ENCODE measurements at places on chromosomes 1 and 21.

DNA sequence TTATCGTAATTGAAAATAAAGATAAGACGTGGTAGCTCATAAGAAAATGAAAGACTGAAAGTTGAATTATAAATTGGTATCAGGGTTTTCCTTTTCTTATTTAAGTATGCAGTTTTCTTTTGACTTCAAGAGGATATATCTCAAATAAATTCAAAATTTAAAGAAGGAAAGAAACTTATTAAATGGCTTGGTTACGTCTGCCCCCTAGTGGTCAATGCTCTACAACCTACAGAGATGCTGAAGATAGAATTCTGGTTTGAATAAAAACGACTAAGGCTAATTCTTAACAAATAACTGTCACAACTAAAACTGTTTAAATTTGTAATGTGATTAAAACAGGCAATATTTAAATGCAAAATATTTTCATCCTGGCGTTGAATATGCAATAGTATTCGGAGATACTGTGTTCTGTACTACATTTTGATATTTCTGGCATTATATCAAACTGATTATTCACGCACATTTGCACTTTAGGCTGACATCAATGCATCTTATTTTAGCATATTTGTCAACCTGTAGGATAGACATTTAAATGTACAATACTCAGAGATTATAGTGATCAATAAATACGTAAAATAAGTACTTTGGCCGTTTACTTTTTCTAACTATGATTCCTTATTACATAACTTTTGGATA, 26.8 kb downstream of the IFI44 start:
- peak; percentile 9 for DNase-seq

GRCh38 chr1:236795757-236796667, 920 bp downstream of the MTR start:
- no peak for DNase-seq

GRCh38 chr1:54980528-54981241, at the start of gene TMEM61:
TMEM61 (plus strand) TSS chr1:54980628; CDS start chr1:54981066, 438 bp downstream.
- DNase-seq, result no peak

DNA sequence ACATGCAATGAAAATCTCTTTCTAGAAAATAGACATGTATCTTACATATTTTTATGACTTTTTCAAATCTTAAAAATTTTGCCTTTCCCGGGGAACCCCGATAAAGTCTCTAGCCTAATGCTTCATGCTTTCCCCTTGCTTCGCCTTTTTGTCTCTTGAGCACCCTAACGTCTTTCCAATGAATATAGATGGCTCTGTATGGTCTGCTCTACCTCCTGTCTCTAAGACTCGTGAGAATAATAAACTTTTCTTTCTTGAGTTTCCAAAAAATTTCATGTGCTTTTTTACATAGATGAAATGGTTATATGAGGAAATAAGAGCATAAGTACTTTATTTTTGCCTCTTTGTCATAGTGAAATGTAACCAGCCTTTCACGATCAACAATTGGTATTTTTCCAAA, 202.6 kb downstream of the PDE4B start:
- no peak for DNase-seq

GRCh38 chr1:56357927-56358690, 221.3 kb downstream of the PLPP3 start:
- DNase-seq, result no peak

GRCh38 chr1:118110580-118110979, 74.4 kb downstream of the SPAG17 start:
- DNase-seq, result no peak

DNA sequence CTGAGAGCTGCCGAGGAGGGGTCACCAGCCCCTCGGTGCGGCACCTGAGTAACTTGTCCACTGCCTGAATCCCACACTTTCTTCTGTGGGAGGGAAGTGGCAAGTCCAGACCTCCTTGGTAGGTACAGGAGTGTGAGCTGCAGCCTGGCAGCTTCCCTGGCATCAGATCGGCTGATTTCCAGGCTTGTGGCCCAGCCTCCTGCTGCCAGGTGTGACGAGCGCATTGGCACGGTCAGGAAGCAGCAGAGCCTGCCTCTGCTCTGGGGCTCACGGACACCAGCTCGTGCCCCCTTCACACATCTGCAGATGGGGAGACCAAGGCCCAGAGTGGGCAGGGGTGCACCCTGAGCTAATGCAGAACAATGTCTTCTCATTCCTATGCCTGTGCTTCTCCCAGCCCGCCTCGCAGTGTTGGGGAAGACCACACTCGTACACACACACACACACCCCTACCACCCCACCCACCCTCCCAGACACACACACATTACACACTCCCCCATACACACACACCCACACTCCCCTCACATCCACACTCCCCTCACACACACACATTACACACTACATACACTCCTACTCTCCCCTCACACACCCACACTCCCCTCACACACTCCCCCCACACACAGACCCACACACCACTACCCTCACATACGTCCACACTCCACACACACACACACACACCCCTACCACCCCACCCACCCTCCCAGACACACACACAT, 33.1 kb upstream of the SELENON start:
- no peak for DNase-seq

DNA sequence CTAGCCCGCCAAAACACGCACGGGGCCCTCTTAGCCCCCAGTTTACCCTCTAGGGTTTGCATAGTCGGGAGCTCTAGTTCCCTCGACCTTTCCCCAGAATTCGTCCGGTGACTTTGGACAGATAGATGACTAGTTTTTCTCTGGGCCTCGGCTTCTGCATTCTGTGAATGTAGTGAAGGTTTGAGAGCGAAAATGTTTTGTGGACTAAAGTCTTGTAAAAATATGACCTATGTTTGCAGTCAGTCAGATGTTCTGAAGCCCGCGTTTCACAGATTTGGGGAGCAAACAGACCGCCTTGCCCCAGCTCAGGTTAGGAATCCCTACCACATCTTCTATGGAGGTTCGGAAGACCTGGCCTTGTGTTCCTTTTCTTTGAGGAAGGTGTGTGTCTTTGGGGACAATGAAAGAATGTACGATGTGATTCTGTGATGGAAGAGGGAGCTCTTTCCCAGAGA, 401 bp downstream of the UQCRH start:
- no peak for DNase-seq

GRCh38 chr21:33313611-33314010, 11.2 kb upstream of the IFNAR1 start:
- DNase-seq, result no peak

- DNase-seq, result no peak
Measured at GRCh38 chr21:14741256-14741655, 195.1 kb upstream of the SAMSN1 start.

GRCh38 chr1:179108644-179109043, 26.8 kb downstream of the TOR3A start:
- DNase-seq, result no peak

DNA sequence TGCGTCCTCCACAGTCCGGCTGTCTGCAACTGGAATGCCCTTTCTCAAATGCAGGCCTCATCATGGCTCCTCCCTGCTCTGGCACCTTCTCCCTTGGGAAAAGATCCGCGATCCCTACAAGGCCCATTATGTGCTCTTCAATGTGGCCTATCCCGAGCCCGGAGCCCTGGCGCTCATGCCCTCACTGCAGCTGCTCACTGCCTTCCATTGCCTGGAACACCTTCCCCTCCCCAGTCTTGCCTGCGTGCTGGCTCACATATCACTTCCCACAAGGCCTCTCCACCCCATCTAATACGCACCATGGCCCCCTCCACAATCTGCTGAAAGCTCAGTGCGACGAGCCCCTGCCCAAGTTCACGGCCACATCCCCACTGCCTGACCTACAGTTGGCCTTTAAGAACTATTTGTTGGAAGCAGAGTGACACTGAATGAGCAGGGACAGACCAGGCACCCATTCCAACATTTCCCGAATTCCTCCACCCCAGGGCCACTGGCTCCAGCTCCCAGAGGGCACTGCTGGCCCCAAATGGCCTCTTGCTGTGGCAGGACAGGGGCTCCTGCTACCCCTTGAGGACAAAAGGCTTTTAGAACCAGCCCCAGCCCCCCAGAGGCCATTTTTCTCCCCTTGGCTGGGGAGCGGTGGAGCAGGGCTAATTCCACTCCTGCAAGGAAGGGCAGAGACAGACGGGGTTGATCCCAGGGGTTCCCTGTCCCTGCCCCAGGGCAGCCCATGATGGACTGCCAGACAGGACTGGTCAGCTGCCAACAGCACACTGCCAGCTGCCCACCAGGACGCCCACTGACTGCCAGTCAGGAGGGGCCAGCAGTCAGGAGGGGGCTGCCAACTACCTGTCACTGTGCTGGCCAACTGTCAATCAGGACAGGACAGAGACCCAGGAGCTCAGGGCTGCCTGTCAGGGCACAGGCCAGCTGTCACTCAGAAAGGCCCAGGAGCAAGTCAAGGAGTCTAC, 64.8 kb downstream of the DHRS3 start:
- DNase-seq, result no peak

- DNase-seq, result no peak
Measured at GRCh38 chr21:37227071-37228002, 39.8 kb downstream of the VPS26C start.

DNA sequence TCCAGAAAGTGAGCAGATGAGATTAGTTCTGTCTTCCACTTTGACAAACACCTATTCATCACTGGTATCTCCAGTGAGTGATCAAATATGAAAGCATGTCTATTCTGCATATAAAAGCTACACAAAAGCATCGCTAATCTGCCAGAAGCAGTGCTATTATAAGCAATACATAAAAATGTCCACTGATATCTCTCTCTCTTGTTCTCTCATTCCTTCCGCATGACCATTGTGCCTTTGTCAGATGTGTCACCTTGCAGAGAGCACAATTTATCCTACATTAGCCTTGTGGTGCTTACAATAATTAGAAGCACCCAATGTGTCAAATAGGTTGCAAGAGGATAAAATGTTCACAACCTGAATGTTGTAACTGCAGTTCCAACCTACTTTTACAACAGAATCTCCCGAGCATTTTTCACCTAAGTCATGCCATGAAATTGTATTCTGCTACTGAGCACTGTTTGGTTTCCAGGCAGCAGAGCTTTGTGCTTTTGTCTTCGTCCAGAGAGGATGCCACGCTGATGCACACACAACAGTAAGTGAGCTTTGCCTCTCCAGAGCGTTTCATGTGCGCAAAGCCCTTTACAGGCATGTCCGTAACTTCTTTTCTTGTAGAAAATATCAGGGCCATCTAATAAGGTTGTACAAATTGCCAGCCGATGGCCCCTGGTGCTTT, 198.7 kb upstream of the PLD5 start:
- DNase-seq, result no peak

GRCh38 chr1:204046346-204046745, 26.6 kb upstream of the SOX13 start:
- no peak for DNase-seq

DNA sequence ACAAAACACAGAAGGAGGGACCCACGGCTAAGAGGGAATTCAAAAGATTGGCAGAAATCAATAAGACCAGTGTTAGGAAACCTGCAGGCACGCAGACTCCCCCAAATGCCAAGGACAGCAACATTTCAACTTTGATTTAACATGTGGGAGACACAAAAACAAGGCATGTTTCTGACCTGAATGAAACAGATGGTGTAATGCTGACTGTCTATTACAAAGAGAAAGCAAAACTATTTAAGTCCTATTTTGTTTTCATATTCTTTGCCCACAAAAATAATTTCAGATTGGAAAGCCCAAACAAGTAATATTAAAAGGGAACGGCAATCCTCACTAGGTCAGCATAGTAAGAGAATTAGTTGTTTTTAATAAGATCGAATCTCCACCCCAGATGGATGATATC, 107.9 kb downstream of the S1PR1 start:
- DNase-seq, result no peak

- DNase-seq, result peak; percentile 53
Measured at GRCh38 chr1:66350001-66350547, 183.9 kb upstream of the SGIP1 start.

GRCh38 chr1:54962612-54963395, 17.6 kb upstream of the TMEM61 start:
- no peak for DNase-seq

GRCh38 chr1:3213730-3214129, 144.7 kb downstream of the PRDM16 start:
- no peak for DNase-seq

DNA sequence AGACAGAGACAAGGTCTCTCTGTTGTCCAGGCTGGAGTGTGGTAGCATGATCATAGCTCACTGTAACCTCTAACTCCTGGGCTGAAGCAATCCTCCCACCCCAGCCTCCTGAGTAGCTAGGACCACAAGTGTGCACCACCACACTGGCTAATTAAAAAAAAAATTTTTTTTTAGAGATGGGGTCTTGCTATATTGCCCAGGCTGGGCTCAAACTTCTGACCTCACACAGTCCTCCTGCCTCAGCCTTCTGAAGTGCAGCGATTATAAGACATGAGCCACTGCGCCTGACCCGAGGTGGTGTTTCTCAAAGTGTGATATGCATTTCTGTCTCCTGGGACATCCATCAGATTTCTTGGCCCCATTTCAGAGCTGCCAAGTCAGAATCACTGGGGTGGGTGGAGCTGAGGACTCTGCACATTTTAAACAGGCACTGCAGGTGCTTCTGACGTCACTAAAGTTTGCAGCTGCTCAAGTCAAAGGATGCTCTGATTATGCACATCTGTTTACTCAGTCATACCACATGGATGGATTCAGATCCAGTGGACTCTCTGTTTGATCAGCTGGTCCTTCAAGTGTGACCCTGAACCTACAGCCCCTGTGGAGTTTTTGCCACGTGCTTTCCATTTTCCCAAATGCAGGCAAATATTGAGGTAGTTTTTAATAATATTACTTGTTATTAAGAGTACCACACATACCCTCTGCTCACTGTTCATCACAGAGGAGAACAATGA, 21.4 kb downstream of the TGFB2 start:
- no peak for DNase-seq

Measured in dorsolateral prefrontal cortex (tissue), 122 donors.